IPS DF 6.9 (cell line): ENCODE measurements at places on chromosomes 11 and 22.

GRCh38 chr22:45036154-45036553, 26.3 kb upstream of the PHF21B start:
- DNase-seq: no peak

DNA sequence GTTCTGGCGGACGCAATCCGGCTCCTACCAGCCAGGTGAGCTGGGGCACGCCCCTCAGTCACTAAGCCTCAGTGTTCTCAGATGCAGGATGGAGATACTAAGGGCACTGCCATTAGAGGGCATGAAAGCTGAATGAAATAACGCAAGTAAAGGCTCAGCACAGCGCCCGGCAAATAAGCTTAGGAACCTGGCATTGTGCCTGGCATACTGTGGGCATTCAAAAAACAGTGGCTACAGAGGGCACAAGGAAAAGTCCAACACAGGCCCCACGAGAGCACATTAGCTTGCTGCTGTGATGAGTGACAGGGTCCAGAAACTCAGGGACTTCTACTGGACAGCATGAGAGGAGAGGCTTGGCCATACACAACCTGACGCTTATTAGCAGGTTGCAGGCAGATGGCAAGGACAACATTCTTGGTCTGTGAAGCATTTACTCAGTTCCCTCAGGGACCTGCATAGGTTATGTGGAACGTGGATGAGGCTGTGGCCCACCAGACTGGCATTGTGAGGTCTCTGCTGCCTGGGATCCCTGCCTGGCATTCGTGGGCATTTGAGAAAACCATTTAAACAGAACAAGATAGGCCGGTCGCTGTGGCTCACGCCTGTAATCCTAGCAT, 12.2 kb downstream of the TXN2 start:
- no peak for DNase-seq

GRCh38 chr11:57460758-57461749, 726 bp downstream of the RTN4RL2 start:
- no peak for DNase-seq

- no peak for DNase-seq
Observed at GRCh38 chr11:117745346-117745745, 51.7 kb downstream of the DSCAML1 start.

GRCh38 chr11:130859886-130860285, 56.4 kb downstream of the SNX19 start:
- no peak for DNase-seq

- no peak for DNase-seq
Observed at GRCh38 chr11:116446048-116446941, 326.5 kb downstream of the BUD13 start.

DNA sequence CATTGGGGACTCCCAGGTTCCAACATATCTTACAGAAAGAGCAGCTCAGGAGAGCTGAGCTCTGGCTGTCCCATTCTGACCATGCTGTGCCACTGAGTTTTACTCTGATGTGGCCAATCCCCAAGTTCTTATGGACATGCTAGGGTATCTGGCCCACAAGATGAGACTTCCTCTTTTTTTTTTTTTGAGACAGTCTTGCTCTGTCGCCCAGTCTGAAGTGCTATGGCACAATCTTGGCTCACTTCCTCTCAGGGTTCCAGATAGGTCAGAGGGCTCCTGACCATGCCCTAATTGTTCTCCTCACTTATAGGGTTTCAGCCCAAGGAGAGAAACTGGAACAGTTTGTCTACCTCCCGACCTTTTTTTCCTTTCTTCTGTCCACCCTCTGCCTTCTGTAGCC, 152.3 kb upstream of the CCDC90B start:
- no peak for DNase-seq

GRCh38 chr11:10405865-10406592, 49.0 kb upstream of the AMPD3 start:
- peak; percentile 47 for DNase-seq

DNA sequence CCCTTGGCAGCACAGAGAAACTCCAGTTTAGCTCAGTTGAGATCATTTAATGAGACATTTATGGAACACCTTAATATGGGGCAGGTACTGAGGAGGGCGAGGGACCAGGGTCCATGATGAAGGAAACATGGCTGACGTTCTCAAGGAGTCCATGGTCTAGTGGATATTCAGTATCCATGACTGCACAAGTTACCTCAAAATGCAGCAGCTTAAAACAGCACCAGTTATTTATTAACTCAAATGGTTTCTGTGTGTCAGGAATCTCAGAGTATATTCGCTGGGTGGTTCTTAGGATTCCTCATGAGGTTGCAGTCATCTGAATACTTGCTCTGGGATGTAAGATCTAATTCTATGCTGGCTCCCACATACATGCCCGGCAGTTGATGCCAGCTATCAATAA, 346.8 kb downstream of the LARGE1 start:
- DNase-seq: no peak

DNA sequence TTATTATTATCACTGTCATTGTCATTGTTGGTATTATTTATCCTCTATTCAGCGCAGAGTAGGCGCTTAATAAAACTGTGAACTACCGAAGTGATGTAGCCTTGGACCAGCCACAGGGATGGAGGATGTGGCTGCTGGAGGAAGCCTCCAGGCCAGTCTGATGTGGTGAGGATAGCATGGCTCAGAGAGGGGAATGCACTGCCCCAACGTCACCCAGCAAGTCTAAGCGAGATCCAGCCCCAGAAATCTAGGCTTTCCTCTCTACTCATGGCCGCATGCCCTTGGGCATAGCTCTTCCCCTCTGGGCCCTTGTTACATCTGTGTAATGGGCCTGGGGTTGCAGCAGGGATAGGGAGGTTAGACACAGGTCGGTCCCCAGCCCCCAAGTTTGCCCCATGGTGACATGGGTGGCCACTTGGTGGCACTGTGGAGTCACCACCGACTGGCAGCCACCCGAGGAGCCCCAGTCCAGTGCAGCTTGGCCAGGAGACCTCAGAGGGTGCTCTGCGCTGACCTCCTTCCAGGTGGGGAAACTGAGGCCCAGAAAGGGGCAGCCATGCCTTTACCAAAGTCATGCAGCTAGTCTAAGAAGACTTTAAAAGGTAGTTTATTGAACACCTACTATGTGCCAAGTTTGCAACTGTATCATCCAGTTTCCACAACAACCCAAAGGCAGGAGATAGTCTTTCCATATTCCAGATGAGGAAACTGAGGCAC, 395.7 kb downstream of the MN1 start:
- DNase-seq: no peak

GRCh38 chr22:27994481-27995331, 75.7 kb upstream of the PITPNB start:
- no peak for DNase-seq

DNA sequence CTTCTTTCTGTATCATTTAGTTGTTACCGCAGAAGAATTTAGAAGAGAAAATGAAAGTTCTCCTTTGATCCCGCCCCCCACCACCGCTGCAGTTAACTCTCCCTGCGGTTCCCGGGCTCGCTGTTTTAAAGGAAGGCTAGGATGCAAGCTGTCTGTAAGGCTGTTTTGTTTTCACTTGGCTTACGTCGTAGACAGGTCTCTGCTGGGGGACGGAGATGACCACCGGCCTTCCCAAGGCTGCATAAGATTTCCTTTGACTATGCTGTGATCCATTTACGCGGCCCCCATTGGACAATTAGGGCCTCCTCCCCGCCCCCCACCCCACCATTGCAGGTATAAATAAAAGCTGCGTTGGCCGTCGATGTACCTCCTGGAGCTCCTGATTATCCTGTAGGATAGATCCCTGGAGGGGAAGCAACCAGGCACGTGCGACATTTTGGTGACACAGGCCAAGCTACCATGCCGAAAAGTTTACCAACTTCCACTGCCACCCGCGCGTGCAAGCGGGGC, 1.4 kb upstream of the CPT1A start:
- DNase-seq: no peak

- no peak for DNase-seq
Observed at GRCh38 chr11:104011044-104011443, 25.4 kb upstream of the DDI1 start.

DNA sequence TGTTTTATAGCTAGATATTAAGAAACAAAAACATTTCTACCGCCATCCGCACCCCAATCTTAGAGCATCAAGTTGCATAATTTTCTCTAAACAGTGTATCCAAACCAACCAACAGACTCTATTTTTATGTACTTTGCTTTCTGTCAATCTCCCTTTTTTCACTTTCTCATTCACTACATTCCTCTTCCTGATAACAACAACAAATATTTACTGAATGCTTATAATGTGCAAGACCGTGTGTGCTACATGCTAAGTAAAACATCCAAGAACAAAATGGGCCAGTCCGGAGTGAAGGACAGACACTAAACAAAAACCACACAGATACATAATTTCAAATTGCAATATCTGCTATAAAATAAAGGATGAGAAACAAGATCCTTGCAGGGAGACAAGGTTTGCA, 38.6 kb upstream of the SOX6 start:
- no peak for DNase-seq

- DNase-seq: no peak
Observed at GRCh38 chr11:106480581-106481190, 403.2 kb downstream of the AASDHPPT start.

- no peak for DNase-seq
Observed at GRCh38 chr11:14544611-14545010, 24.4 kb upstream of the PSMA1 start.

DNA sequence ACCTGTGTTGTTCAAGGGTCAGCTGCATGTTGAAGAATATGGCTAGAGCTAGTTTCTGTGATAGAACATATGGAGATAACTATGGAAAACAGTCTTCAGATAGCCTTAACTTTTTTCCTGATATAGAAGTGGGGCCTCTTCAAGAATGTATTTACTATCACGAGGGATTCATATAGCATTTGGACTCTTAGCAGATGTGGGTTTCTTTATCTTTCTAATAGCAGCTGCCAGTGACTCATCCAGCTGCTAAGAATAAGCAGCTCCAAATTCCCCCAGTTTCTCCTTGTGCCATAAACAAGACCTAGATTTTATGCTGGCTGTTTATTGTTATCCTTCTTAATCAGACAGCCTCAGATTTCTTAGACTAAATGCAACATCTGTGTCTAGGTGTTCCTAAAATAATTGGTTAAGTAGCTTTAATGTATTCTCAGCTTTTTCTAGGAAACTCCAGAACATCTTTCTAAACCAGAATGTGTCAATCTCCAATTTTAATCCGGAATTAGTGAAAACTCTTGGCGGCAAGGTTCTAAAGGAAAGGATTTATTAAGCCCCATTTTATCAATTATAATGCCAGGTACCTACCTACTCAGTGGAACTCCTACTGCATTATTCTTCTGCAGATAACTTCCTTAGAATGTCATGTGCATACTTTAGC, 119.8 kb downstream of the CSTPP1 start:
- no peak for DNase-seq

DNA sequence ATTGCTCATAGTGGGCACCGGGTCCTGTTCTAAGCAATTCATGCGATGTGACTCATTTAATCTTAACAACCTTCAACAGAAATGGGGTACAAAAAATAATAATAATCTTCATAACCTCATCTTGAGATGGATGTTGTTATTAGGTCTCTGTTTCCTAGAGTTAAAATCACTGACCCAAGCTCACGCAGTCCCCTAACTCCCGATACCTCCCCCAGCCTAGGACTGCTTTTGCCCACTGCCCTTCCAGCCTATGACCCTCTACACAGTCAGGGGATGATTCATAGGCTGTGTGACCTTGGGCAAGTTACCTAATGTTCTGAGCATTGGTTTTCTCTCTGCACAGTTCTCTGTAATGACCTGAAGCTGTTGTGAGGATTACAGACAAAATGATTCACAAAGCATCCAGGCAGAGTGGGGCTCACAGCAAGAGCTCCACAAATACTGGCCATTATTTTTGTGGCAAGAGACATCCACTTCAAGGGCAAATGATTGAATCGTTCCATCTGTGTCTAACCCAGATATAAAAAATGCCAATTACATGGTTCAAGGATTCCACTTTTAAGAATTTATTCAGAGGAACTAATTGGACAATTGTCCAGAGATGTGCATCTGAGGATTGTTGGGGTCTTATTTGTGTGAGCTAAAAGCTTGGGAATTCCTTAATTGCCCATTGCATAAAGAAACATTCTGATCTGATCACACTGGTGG, 20.0 kb downstream of the MTFP1 start:
- no peak for DNase-seq

GRCh38 chr11:30344085-30344484, 21.2 kb downstream of the ARL14EP start:
- DNase-seq: no peak

- DNase-seq: no peak
Observed at GRCh38 chr22:32661296-32661695, 140.2 kb upstream of the TIMP3 start.

GRCh38 chr11:78039391-78039918, 16.4 kb upstream of the KCTD14 start:
- DNase-seq: no peak

GRCh38 chr11:130830566-130830965, 85.7 kb downstream of the SNX19 start:
- no peak for DNase-seq

DNA sequence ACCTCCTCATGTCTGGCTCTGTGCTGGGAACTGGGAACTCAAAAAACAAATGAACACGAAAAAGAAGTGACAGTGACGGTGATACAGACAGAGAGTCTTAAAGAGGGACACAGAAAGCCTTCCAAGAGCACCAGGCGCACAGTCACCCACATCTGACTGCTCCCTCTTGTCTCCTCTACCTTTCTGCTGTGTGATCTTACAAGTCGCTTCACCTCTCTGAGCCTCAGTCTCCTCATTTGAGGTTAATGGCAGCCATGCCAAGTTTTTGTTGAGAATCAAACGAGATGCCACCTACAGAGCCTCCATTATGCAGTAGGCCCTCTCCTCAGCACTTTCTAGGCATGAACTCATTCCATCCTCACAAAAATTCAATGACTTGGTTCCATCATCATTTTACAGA, 3.7 kb downstream of the LRRC32 start:
- DNase-seq: no peak

GRCh38 chr11:77173494-77173893, 45.4 kb downstream of the MYO7A start:
- no peak for DNase-seq

- DNase-seq: no peak
Observed at GRCh38 chr11:95716266-95716665, 73.3 kb downstream of the FAM76B start.

GRCh38 chr11:128513915-128514681, 73.3 kb downstream of the ETS1 start:
- DNase-seq: no peak

DNA sequence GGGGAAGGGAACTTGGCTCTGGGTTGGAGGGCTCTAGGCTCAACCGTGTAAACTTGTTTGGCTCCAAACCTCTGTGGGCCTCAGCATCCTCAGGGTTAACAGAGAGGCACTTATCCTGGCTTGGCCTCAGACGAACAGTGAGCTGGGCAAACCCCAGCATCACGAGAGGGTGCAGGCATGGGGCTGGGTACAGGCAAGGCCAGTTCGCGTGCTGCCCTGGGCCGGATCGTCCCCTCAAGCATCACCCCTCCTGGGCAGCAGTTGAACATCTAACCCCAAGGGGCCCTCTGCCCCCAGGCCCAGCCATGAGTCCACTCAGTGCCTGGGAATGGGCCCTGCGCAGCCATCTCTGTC, 1.9 kb downstream of the EHBP1L1 start:
- no peak for DNase-seq

- DNase-seq: no peak
Observed at GRCh38 chr22:44366372-44367300, 53.9 kb upstream of the SHISAL1 start.

- no peak for DNase-seq
Observed at GRCh38 chr11:106276859-106277436, 199.5 kb downstream of the AASDHPPT start.
